ENCODE measurements at places on chromosomes 2 and 18.
A peak's percentile ranks its signal among the peaks of the same experiment; 100 is the strongest.

- DNase-seq: no peak
These were observed 9.3 kb upstream of the EFHD1 start for GRCh38 chr2:232623768-232624765.

GRCh38 chr2:188693111-188693510, 281.1 kb upstream of the COL3A1 start:
- DNase-seq: peak; percentile 79

DNA sequence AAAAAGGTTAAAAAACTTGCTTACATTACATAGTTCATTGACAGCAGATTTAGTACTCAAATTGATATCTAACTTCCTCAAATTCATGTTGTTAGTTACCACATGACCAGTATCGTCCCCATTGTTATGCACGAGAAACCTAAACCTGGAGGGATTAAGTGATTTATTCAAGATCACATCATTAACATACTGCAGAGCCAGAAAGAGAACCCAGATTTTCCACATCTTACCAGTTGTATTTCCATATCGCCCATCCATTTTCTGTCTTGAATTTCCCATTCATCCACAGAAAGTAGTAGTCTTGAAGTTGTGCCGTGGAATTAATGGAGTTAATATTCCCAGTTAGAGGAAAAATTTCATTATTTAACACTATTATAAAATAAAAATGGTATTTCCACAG, 512.0 kb downstream of the METTL4 start:
- no peak for DNase-seq

DNA sequence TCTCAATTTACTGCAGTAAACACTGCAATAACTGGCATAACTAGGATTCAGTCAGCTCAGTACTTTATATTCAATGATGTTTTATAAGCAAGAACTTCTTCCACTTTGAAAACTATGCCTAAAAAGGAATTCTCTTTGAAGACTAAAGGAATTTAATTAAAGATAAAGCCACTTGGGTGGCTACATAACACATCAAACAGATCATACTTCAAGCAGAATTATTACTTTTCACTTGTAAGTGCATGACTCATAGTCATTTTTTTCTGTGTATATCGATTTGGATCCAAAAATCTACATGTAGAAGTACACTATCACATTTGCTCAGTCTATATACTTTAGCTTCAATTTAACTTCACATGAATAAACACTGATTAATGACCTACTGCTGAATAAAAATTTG, 4.0 kb downstream of the KANSL1L start:
- DNase-seq: no peak

- DNase-seq: no peak
These were observed 30.3 kb upstream of the IL37 start for GRCh38 chr2:112880696-112881095.

DNA sequence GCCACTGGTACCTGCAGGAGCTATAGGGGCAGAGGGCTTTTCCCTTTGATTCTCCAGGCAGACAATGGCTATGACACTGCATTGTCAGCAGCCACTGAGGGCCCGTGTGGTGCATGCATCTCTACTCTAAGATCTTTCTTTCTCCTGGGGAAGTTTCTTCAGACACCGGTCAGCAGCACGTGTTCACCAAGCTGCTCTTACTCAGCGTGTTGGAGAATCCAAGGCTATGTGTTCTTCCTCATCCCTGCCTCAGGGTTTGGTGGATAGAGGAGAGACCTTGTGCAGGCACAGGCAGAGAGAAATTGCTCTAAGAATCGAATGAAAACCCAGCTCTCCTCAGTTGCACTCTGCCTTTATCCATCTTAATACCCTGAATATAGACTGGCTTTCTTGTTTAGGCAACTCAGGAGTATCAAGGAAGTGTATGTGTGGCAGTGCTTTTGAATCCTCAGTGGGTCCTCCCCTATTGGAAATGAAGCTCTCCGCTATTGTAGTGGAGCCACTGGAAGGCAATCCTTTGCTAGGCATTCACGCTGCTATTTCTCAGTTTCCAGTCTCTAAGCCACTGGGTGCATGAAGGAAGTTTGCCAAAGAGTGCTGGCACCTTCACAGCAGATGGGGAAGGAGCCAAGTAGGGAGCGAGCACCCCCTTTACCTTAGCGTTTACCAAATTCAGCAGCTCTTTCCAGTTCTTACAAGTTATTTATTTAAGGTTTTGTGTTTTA, 86.9 kb upstream of the EML6 start:
- no peak for DNase-seq

DNA sequence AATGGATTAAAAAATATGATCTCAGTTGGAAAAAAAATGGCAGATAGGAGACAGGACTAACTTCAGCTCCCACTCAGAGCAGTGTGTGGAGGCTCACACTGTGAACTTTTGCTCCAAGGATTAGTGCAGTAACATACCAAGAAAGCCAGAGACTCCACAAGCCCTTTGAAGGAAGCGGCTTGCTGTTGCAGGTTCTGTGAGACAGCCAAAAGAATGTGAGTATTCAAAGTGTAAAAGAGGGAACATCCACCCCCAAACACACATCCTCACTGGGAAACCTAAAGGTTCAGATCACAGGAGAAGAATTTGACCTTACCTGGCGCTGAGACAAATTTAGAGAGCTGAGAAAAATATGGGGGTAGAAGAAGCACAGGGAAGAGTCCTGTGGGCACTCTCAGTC, 77.5 kb downstream of the FAM171B start:
- peak; percentile 28 for DNase-seq

GRCh38 chr2:198161151-198161550, 356.8 kb downstream of the PLCL1 start:
- DNase-seq: no peak

DNA sequence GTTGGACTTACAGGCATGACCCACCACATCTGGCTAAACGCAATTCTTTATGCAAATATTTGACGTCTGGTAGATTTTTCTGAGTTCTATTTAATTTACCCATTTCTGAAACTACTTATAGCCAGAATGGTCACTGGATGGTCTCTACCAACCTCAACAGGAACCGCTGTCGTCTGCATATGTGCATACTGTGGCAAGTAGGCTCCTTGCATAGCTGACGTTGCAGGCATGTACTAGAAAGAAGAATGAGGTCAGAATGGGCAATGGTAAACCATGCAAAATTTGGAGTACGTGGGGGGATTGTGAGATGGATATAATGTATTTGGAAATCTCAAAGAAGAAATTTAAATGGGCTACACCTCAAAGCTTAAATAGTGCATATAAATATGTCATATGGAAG, 77.1 kb upstream of the ITGB6 start:
- DNase-seq: no peak

DNA sequence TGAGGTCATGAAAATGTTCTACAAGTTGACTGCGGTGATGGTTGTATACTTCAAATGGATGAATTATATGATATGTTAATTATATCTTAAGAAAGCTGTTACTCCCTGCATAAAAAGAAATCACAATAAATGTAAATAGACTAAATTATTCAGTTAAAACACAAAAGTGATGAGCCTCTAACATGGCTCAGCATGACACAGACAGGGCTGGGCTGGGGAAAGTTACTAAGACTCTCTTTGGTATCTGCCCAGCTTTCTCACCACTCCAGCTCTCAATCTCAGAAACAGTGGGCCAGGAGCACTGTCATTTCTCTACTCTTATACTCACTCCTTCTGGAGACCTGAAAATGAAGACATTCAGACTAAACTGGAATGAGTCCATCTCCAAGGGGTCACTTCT, 3.5 kb downstream of the CYP27C1 start:
- DNase-seq: no peak

- no peak for DNase-seq
These were observed 292.5 kb downstream of the CNTNAP5 start for GRCh38 chr2:124317628-124318027.

DNA sequence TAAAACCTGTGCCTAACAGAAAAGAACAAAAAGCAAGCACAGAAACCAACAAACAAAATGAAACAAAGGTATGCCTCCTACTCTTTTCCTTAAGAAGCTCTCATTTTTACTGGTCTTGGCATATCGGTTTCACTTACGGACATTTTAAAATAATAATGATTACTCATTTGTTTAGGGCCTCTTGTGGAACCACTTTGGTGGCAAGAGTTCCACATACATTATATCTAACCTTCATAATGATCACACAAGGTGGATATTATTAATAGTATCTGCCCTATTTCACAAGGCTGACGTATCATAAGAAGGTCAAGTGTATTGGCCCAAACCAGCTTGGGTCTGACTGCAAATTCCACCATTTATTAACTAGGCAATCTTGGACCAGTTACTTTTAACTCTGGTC, 304.7 kb downstream of the TCF4 start:
- no peak for DNase-seq

DNA sequence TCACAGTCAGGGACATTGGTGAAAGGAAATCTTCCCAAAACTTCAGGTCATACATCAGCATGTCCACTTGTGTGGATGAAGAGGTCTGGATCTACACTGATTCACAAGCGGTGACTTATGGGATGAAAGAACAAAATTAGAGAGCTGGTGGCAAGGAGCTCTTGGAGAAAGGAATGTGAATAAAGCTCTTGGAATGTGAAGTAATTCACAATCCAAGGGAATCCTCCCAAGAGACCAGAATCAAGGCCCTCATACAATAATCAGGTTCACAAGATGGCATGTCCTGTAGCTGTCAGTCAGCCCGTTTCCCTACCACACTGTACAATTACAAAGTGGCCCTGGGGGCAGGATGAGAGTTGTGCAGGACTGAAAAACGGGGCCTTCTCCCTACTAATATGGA, 96.2 kb downstream of the MRPS9 start:
- DNase-seq: no peak

DNA sequence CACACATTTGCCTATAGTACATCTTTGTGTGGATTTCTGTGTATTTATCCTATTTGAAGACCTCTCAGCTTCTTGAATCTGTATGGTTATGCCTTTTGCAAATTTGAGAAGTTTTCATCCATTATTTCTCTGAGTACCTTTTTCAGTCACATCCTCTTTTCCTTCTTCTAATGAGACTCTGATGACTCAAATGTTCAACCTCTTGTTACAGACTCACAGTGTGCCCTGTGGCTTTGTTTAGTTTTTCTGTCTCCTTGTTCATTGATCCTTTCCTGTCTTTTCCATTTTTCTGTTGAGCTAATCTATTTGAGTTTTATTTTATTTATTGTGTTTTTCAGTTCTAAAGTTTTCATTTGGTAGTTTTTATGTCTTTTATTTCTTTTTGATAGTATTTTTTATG, 87.0 kb upstream of the LRP1B start:
- DNase-seq: no peak

- no peak for DNase-seq
These were observed 543 bp upstream of the MARCHF4 start for GRCh38 chr2:216372761-216373291.

- DNase-seq: peak; percentile 29
These were observed 26.8 kb upstream of the LDLRAD4 start for GRCh38 chr18:13191779-13192178.

DNA sequence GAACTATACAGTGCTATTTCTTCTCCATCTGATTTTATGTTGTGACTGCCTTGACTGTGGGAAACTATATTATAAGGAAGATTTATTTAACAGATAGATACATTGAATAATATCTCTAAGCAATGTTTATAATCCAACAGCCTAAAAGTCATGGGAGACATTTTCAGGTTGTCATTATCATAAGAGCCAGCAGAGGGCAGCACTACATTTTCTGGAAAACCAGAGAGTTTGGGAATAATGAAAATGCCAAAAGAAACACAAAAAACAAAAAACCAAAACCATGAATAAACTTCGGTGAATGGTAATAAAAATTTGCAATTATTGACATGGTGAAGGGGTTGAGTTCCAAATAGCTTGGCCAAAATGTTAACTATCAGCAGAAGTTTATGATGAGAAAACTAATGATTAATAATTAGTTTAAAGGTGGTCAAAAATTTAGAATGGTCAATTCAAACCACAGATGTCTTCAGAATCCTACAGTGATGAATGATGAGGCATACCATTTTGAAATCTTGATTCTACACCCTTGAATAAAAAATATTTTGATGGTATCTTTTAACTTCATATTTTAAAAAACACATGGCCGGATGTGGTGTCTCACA, 4.7 kb downstream of the EEF1B2 start:
- peak; percentile 50 for DNase-seq

DNA sequence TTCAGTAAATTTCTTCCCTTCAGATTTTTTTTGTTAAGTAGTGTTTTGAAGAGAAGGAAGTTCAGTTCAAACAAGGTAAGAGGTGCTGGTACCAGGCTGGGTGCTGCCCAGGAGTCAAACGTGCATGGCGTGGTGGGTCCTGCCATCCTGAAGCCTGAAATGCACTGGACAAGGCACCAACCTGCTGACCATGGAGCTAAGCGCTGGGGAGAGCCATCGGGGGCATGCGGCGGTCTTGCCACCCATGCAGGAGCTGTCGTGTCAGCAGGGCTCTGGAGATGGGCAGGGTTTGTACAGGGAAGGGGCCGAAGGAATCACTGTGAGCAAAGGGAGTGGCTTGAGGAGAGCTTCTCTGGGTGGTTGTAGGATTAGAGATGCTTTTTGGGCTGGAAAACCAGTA, 126.6 kb downstream of the GBX2 start:
- DNase-seq: no peak

DNA sequence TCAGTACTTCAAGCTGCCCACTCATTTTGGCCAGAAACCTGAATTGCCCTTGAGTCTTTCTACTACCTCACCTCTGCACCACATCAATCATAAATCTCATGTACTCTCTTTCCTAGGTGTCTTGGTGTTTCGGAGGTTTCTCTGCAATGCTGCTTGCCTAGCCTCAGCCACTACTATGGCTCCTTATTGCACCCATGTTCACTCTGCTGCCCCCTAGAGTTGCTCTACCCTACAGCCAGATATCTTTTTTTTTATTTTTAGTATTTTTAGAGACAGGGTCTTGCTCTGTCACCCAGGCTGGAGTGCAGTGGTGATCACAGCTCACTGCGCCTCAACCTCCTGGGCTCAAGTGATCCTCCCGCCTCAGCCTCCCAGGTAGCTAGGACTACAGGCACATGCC, 413.0 kb downstream of the PTPRM start:
- DNase-seq: peak; percentile 6

- DNase-seq: no peak
These were observed 57.1 kb downstream of the OXER1 start for GRCh38 chr2:42706836-42707235.

DNA sequence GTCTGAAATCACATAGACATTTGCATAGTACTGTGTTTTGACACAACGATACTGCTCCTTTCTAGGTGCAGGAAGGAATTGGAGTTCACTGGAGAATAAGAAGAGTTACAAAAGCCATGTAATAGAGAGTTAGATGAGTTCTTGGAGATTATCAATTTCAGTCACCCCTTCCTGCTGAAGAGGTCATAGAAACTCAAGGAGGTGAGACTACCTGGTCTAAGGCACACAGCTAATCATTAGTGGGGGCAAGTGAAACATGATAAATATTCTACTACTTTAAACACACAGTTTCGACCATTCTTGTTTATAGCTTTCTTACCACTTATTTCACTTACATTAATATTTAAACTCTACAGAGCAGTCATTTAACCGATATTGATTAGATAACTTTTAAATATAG, 286.9 kb upstream of the NXPH2 start:
- no peak for DNase-seq

GRCh38 chr18:8391068-8391467, 218.2 kb upstream of the RAB12 start:
- DNase-seq: no peak

DNA sequence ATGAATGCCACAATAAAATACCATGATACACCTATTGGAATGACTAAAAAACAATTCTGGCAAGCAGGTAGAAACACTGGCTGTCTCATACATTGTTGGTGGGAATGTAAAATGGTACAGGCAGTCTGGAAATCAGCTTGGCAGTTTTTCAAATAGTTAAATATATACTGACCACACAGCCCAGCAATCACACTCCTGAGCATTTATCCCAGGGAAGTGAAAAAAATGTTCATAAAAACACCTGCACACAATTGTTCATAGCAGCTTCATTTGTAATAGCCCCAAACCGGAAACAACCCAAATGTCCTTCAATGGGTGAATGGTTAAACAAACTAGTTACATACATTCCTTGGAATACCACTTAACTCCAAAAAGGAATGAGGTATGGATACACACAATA, 137.2 kb downstream of the TFCP2L1 start:
- DNase-seq: no peak
